ENCODE measurements at places on chromosomes 2 and 18. TPM values are rescaled to one million over a fixed set of nuclear protein-coding genes. Genes with fewer than 3 reads are reported as not detected.

DNA sequence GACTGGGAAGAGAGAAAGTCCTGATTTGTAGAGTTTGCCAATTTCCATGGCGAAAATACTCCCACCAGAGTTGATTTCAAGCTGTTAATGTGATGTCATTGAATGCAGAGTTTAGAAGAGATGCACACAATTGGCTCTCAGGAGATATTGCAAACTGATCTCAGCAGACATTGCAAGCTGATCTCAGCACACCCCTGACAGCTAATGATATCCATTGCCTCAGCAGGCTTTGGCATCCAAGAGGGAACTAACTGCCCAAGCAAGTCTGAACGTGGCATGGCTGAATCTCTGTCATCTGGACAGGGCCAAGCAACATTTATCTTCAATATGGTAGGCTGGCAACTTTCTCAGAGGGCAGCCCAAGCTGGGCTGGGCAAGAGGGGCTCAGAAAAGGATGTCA is 78.4 kb upstream of the CYP1B1 start:
- H3K27me3 ChIP-seq = peaks cover 51% of the 10 kb centered on the region
- H3K27ac ChIP-seq = no peak overlapping the region
- DNase-seq = no peak
- H3K36me3 ChIP-seq = no peaks in the 10 kb centered on the region
- no peaks in the 10 kb centered on the region for H3K4me1 ChIP-seq
- H3K4me3 ChIP-seq = no peak overlapping the region

GRCh38 chr18:68784071-68784470 is 13.8 kb upstream of the CCDC102B start:
- H3K36me3 ChIP-seq = no peaks in the 10 kb centered on the region
- no peak for DNase-seq
- H3K27me3 ChIP-seq = no peaks in the 10 kb centered on the region

- H3K4me3 ChIP-seq = peak overlapping the region; percentile 84
- no peak overlapping the region for H3K27ac ChIP-seq
- H3K27me3 ChIP-seq = peaks cover 64% of the 10 kb centered on the region
- H3K4me1 ChIP-seq = peaks cover 5% of the 10 kb centered on the region
These were observed 20.2 kb upstream of the PAX3 start for GRCh38 chr2:222318712-222319585.

- DNase-seq = no peak
- H3K4me3 ChIP-seq = no peak overlapping the region
- H3K4me1 ChIP-seq = peaks cover 76% of the 10 kb centered on the region
- peaks cover 28% of the 10 kb centered on the region for H3K36me3 ChIP-seq
- H3K27me3 ChIP-seq = no peaks in the 10 kb centered on the region
These were observed 87.3 kb downstream of the DOCK10 start for GRCh38 chr2:224954980-224955379.

- H3K36me3 ChIP-seq = peaks cover 37% of the 10 kb centered on the region
- peaks cover 14% of the 10 kb centered on the region for H3K4me1 ChIP-seq
- no peak for DNase-seq
- no peak overlapping the region for H3K27ac ChIP-seq
- no peaks in the 10 kb centered on the region for H3K27me3 ChIP-seq
- no peak overlapping the region for H3K4me3 ChIP-seq
These were observed 112.6 kb downstream of the CERS6 start for GRCh38 chr2:168568476-168569267.

DNA sequence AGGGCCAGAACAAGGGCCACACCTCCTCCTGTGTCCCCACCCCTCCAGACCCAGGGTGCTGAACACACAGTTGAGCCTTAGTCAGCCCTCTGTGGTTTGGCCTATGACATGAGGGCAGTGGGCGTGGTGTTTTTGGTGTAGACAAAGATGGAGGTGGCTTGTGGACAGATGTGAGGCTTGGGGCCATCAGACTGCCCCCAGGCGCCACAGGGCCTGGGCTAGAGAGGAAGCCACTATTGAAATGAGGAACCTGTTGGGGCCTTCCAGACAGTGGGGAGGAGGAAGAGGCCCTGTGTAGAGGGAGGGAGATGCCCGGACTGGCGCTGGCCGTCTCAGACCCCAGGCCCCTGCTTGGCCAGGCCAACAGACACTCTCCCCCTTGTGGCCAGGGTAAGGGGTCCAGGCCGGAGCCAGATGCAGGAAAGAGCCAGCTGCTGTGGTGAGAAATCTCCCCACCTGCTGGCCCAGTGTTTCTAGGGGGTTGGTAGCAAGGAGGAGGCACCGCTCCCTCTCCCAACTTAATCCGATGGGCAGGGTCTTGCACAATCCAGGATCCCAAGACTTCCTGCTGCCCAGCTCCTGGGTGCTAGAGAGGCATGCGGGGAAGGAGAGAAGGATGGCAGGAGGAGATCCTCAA is 53.8 kb downstream of the SMAD7 start:
- H3K27me3 ChIP-seq = no peaks in the 10 kb centered on the region
- peaks cover 5% of the 10 kb centered on the region for H3K36me3 ChIP-seq
- peaks cover 24% of the 10 kb centered on the region for H3K4me1 ChIP-seq
- peak overlapping the region; percentile 34 for H3K27ac ChIP-seq

GRCh38 chr2:2828774-2829368 is 497.8 kb upstream of the MYT1L start:
- H3K36me3 ChIP-seq = no peaks in the 10 kb centered on the region
- no peaks in the 10 kb centered on the region for H3K4me1 ChIP-seq
- no peak overlapping the region for H3K27ac ChIP-seq

GRCh38 chr18:58566556-58567292 is 62.2 kb downstream of the ALPK2 start:
- DNase-seq = no peak
- peaks cover 1% of the 10 kb centered on the region for H3K36me3 ChIP-seq
- peaks cover 12% of the 10 kb centered on the region for H3K4me1 ChIP-seq
- H3K4me3 ChIP-seq = no peak overlapping the region
- H3K27ac ChIP-seq = no peak overlapping the region
- H3K27me3 ChIP-seq = no peaks in the 10 kb centered on the region

GRCh38 chr2:218954541-218955300 is 4.7 kb upstream of the CDK5R2 start:
- H3K4me3 ChIP-seq = no peak overlapping the region
- no peak overlapping the region for H3K27ac ChIP-seq
- peaks cover 44% of the 10 kb centered on the region for H3K27me3 ChIP-seq
- no peaks in the 10 kb centered on the region for H3K36me3 ChIP-seq
- peaks cover 2% of the 10 kb centered on the region for H3K4me1 ChIP-seq
- DNase-seq = no peak

DNA sequence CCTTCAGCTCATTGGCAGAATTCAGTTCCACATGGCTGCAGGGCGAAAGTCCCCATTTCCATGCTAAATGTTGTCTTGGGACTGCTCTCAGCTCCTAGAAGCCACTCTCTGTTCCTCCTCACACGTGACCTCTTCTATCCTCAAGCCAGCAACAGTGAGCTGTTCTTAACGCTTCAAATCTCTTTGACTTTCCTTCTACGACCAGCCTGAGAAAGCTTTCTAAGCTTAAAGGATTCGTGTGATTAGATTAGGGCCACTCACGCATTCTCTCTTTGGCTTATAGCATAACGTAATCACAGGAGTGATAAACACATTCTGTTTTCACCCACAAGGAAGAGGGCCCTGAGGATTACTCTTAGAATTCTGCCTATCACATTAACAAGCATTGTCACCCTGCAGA is 29.8 kb upstream of the LAMA1 start:
- H3K27ac ChIP-seq = no peak overlapping the region
- DNase-seq = no peak
- no peaks in the 10 kb centered on the region for H3K36me3 ChIP-seq
- no peaks in the 10 kb centered on the region for H3K27me3 ChIP-seq
- no peak overlapping the region for H3K4me3 ChIP-seq

GRCh38 chr2:160889439-160890170 is 270.6 kb upstream of the TANK start:
- no peak overlapping the region for H3K27ac ChIP-seq
- H3K4me1 ChIP-seq = no peaks in the 10 kb centered on the region
- no peaks in the 10 kb centered on the region for H3K36me3 ChIP-seq
- H3K4me3 ChIP-seq = no peak overlapping the region

DNA sequence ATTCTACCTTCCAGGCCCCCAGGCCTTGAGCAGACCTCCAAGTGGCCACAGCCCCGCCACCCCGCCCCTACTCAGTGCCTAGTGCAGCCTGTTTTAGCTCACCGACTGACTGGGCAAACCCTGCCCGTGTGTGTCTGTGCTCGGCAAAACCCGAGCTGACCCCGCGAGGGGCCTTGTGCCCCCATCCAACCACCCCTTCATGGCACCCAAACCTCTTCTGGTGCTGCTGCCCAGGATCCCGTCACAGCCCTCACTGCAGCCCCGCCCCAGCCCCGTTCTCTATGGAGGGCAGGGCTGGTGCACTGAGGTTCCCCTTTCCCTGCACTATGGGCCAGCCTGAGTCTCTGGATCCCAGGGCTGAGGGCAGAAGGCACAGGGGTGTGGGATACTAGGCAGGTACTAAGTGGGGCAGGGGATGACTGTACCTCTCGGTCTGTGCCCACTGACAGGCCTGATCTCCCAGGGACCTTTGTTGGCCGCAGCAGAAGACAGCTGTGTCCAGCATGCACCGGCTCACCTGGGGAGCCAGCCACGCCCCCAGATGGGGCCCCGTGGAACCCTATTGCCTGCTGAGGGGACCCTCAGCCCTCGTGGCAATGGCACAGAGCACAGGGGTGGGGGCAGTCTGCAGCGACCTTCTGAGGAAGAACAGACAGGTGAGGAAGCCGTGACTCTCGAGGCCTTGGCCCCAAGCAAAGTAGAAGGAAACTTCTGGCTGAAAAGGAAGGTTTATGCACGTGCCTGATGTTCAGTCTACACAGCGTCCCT is 69.9 kb upstream of the OTOS start:
- H3K4me3 ChIP-seq = no peak overlapping the region
- H3K27ac ChIP-seq = no peak overlapping the region
- H3K36me3 ChIP-seq = no peaks in the 10 kb centered on the region
- no peaks in the 10 kb centered on the region for H3K4me1 ChIP-seq
- no peaks in the 10 kb centered on the region for H3K27me3 ChIP-seq
- no peak for DNase-seq

DNA sequence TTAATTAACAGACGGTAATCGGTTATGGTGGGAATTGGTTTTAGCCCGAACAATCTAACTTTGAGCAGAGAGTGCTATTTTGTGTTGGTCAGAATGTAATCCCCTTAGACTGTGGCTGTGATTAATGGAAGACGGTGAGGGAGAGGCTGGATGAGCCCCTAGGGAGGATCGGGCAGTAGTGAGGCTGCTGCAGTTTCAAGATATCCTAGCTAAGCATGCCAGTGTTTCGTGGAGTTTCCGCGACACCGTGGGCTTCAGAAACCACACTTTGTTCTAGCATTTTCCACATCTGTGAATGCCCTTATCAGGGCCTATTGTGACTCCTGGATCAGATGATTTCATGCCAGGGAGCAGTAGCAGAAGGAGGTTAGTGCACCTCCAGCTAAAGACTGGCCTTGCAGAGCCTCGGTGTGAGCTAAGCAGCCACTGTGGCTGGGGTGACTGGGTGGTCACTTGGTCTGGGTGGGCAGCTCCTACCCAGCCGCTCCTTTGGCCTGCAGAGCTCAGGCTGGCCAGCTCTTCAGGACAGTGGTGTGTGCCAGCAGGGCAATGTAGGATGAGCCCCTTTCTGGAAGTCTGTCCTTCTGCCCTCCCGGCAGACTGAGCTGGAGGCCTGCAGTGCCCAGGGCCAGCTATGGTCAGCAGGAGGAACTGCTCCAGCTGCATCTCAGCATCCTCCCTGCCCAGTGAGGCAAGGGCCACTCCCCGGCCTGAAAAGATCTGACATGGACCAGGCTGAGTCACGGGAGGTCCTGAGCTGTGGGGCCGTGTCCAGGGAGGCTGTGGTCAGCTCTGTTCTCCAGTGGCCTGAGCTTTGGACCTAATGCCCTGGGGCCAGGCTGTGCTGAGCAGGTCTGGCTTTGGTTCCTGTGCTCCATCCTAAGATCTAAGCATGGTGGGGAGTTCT is 142.6 kb upstream of the GPC1 start:
- H3K27ac ChIP-seq = no peak overlapping the region
- DNase-seq = no peak
- no peak overlapping the region for H3K4me3 ChIP-seq
- no peaks in the 10 kb centered on the region for H3K27me3 ChIP-seq
- no peaks in the 10 kb centered on the region for H3K36me3 ChIP-seq
- H3K4me1 ChIP-seq = no peaks in the 10 kb centered on the region

DNA sequence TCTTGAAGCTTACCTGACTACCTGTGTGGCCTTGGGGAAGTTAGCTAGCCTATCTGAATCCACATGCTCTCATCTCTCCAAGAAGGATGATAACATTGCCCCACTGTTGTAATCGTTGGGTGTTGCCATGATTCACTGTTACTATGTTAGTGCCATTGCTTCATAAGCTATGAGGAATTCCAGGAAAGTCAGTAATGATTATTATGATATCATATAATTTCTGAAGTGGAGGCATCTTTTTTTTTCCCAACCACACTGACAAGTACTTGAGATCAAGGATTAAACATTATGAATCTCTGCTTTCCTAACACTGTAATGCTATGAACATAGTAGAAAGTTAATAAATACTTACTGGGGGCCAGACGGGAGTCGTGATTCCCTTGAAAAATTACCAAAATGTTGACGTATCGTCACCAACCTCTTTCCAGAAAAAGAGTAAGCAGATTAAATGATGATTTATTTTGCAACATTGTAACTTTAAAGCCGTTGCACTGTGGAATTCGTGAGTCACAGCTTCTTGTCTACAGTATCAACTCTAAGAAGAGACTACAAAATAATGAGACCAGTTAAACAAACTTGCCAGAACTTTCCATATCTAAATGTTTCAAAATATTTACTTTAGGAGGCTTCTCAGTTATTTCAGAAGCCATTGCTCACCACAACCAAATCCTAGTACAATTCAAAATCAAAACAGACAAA is 459.9 kb downstream of the PIK3C3 start:
- no peak overlapping the region for H3K4me3 ChIP-seq
- H3K4me1 ChIP-seq = no peaks in the 10 kb centered on the region
- no peak for DNase-seq
- no peaks in the 10 kb centered on the region for H3K27me3 ChIP-seq
- no peaks in the 10 kb centered on the region for H3K36me3 ChIP-seq
- no peak overlapping the region for H3K27ac ChIP-seq

DNA sequence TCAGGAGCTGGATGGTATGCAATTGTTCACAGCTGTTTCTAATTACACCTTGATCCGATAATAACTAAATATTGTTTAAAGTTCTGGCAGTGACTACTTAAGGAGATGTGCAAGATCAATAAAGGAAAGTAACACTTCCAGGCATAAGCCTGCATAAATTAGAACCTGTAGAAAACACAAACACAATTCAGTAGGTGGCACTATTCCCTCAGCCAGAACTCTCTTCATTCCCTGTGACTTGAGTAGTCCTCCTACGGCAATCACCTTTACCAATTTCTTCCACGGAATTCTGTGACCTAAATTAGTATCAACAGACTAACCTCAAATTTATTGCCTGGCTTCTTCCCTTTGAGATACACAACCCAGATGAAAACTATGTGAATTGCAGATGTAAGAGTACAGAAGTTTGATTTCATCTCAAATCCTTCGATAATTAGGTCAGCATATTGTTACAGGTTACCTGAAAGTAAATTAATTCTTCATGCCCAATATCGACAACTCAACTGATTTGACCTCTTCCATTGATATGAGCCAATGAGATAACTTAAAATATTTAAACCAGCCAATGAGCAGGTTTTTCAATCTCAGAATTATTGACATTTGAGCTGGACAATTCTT is 137.8 kb downstream of the PID1 start:
- no peaks in the 10 kb centered on the region for H3K4me1 ChIP-seq
- no peak for DNase-seq
- H3K27me3 ChIP-seq = no peaks in the 10 kb centered on the region
- no peaks in the 10 kb centered on the region for H3K36me3 ChIP-seq

The SLC23A3 gene
- 4.7 TPM for total RNA-seq

The RPRD1A gene
- 33.5 TPM for total RNA-seq

The FBLN7 gene
- 1.8 TPM for total RNA-seq

The HOXD10 gene
- total RNA-seq = not detected

The HOXD13 gene
- not detected for total RNA-seq

The LAMA3 gene
- 0.19 TPM for total RNA-seq

The FBXO36 gene
- total RNA-seq = 1.1 TPM

The UGT1A6 gene
- total RNA-seq = not detected

The C2orf15 gene
- total RNA-seq = 2.3 TPM

The UCN gene
- total RNA-seq = 3.7 TPM

The CD8B gene
- 475 TPM for total RNA-seq

The SGPP2 gene
- 1.2 TPM for total RNA-seq

Measured in activated naive CD8-positive, alpha-beta T cell treated with anti-CD3 and anti-CD28 coated beads, Interleukin-2, amount 10 ng/mL, durations not matched to agents 7 days and 5 days (primary cell).